ENCODE measurements at places on chromosomes 1 and 21.

- no peak for DNase-seq
Measured at GRCh38 chr1:119327094-119327449, 41.5 kb upstream of the HAO2 start.

DNA sequence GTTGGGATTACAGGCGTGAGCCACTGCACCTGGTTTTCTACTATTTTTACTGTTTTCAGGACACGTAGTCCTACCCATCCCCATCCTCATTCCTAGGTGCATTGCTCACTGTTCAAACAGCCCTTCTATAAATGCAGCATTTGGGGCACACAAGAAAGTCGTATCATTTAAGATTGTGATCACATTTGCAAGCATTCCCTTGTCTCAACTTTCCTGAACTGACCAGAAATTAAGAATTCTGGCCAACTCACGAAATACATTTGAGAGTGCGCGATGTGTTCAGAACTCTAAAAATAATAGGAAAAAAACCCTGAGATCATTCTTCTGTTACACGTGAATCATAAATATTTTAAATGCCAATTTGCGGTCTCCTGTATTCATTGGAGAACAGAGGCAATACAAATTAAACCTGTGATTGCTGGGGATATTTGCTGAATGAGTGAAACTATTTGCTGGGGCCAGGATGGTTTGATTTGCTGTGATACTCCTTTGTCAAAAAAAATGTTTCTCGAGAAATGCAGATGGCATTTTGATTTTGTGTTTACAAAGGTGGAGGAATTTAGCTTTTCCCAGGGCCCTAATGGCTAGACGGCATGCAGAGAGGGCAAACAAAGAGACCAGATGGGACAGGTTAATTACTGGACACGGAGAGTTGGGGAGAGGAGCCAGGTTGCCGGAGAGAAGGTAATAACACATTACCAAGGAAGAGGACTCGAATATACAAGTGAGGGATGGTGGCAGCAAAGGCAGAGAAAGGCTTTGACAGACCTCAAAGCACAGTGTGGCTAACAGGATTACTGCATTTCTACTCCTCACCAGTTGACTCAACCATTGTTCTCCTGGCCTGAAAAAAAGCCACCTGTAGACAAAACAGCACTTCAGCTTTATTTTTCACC is 38.4 kb downstream of the STPG1 start:
- peak; percentile 98 for DNase-seq

- no peak for DNase-seq
Measured at GRCh38 chr1:245019910-245020486, 134.8 kb upstream of the KIF26B start.

GRCh38 chr1:227778401-227778947 is 37.0 kb upstream of the PRSS38 start:
- no peak for DNase-seq

DNA sequence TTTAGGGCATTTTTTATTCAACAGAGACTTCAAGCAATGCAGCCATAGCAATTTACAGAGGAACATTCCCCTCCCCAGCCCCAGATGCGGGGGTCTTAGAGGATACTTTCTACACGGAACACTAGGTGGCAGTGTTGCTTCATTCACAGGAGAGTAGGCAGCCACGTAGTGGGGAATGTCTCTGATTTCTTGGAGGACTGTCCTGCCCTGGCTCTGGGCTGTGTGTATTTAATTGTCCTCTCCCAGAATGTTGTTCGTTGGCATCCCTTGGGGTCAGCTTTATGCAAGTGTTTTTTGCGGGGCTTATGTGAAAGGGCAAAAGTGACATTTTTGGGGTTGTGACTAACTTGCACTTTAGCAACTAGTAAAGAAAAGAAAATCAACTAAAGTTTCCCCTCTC is 96.9 kb downstream of the PAPPA2 start:
- DNase-seq: no peak

DNA sequence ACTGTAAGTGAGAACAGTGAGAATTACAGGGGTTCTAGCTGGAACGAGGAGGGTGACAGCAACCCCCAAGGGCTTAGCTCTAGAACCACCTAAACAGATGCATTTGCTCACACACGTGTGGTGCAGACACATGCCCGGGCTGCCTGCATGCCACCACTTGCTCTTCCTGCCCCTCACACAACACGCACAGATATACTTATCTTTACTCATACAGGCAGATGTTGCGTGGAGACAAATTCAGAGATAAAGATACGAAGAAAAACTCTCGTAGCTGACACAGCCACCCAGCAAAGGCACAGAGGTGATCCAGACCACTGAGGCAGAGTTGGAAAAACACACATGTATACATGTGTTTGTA is 13.5 kb downstream of the VANGL1 start:
- DNase-seq: no peak

DNA sequence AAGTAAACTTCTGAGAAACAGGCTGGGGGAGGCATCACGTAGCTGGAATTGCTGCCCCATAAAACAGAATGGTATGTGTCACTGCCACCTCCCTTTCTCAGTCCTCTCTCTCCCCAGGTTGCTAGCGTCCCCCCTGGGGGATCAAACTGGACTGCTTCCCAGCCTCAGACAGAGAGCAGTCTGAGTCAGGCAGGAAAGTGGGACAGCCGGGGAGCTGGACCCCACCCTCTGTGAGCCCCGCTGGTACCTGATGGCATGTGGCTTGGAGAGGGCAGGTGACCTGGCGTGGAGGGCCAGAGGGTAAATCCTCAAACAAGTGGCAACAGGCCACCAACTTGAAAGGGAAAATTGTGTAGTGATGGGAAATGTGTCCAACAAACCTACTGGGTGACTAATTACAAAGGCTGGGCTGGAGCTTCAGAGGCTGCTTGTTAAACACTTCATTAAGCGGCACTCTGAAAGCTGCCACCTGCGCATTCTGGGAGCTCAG is 1.0 kb upstream of the SFN start:
- DNase-seq: no peak

- DNase-seq: no peak
Measured at GRCh38 chr1:169588785-169589485, 2.7 kb upstream of the F5 start.

- DNase-seq: no peak
Measured at GRCh38 chr21:17436626-17437111, 76.2 kb upstream of the CXADR start.

DNA sequence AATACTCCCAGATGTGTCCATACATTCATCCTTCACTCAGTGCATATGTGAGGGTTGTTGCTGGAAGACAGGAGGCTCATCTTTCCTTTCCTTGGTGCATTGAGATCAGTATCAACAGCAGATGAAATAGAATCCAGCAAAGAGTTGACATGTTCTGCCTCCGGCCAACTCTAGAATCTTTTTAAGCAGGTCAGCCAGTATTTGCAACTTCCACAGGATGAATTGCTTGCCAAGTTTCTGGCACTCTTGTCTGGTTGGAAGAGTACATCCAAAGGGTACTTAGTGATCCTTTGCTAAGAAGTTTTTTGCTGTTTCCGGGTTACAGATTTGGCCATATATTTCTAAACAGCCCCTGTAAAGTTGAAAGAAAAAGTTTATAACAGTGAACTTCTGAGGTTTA is 21.1 kb downstream of the SYNC start:
- no peak for DNase-seq

DNA sequence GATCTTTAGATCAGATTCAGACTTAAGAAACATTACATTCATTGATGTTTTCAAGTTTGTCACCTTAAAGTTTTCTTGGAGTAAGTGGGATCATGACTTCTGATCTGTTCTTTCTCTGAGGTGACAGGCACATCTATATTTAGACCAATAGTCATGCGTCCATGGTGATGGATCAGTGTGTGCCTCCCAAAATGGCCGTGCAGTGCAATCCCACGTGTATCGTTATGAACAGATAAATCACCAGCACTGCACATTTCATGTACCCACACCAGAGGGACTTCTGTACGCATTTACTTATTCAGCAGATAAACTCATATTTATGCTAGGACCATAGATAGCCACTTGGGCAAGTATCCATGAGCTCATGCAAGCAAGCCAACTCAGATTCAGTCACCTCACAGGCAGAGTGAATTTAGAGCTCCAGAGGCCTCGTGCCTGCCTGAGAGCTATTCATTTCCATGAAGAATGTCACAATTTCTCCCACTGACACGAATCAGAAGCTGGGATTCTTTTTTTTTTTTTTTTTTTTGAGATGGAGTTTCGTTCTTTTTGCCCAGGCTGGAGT is 13.9 kb upstream of the WDR26 start:
- DNase-seq: no peak

GRCh38 chr1:200654660-200655059 is 15.0 kb downstream of the DDX59 start:
- no peak for DNase-seq

DNA sequence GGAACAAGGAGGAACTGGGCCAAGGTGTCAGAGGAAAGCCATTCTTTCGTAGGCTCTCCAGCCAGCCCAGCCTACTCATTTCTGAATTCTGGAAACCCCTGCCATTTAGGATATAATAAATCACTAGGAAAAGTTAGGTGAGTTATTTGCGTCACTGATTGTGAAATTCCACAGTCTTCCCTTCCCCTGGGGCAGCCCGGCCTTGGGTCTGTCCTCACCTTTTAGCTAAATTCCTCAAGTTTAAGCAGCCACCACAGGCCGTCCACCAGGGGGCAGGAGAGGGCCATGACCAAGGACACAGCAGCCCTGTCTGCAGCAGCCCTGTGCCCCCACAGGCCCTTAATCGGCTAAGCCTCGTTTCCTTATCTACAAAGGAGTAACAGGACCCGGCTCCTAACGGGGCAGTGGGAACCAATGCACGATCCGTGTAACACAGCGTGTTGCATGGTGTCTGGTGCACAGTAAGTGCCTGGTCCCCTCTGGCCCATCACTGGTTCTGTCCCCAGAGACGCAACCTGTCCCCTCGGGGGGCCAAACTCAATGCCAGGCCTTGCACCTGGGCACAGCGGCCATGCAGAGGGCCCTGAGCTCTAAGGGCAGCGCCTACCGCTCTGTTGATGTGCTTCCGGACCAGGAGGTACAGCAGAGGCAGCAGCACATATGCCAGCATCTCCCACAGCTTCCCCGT is 18.1 kb downstream of the GPR157 start:
- no peak for DNase-seq

GRCh38 chr1:29514361-29515169 is 278.2 kb downstream of the PTPRU start:
- DNase-seq: no peak

DNA sequence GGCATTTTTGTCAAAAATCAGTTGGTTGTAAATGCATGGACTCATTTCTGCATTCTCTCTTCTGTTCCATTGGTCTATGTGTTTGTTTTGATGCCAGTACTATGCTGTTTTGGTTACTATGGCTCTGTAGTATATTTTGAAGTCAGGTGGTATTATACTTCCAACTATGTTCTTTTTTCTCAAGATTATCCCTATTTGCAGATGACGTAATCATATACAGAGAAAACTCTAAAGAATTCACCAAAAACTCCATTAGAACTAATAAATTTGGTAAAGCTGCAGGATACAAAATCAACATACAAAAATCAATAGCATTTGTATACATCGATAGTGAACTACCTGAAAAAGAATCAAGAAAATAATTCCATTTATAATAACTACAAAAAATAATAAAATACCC is 253.1 kb upstream of the NEGR1 start:
- DNase-seq: no peak

DNA sequence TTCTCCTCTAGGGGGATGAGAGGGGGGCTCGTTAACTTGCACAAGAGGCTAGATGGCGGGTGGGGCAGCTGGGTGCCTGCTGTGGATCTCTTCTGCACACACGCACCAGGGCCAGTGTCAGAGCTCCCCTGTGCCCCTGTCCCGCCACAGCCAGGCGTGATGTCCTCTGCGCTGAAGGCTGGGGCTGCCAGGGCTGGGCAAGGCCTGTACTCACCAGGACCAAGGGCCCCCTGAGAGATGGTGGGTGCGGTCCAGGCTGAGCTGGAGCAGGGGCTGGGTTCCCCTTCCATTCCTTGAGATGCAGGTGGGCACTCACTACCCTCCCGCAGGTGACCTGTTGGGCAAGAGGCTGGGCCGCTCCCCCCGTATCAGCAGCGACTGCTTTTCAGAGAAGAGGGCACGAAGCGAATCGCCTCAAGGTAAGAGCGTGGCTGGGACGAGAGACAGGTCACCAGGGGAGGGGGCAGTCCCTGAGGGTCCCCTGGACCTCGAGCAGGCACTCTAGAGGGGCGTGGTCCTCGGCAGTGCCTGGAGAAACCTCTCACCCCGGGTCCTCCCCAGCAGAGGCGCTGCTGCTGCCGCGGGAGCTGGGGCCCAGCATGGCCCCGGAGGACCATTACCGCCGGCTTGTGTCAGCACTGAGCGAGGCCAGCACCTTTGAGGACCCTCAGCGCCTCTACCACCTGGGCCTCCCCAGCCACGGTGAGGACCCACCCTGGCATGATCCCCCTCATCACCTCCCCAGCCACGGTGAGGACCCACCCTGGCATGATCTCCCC is 15.2 kb downstream of the SAMD11 start:
- no peak for DNase-seq
